CD4-positive, alpha-beta T cell treated with Interleukin-15 for 1 hour (primary cell): ENCODE measurements at places on chromosomes 12 and 14.

GRCh38 chr12:18054925-18055619 is 34.9 kb downstream of the RERGL start:
- DNase-seq: no peak

GRCh38 chr12:19012965-19013364 is 116.6 kb upstream of the PLEKHA5 start:
- no peak for DNase-seq

DNA sequence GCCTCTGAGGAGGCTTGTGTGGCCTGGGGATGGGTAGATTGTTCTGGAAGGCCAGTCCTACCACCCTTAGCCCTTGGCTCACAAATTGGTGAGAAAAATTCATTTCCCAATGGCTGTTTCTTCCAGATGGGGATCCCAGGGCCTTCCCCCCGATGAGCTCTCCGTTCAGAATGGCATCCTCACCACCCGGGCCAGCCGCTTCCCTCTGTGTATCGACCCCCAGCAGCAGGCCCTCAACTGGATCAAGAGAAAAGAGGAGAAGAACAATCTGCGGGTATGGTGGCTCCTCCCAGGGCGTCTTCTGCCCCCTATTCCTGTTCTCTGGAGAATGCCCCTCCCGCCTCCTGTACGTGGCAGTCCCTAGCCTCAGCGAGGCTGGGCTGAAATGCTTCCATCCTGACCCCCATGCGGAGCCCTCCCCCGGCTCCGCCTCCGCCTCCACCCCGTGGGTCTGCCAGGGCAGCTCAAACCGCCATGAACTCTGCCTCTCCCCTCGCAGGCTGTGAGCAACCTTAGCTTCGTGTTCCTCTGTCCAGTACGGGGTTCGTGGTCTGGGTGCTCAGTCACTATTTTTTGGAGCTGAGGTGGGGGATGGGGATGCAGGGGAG is 57.8 kb downstream of the CCDC92 start:
- DNase-seq: no peak

GRCh38 chr12:50110127-50110761 is 1.8 kb upstream of the COX14 start:
- no peak for DNase-seq

- DNase-seq: no peak
Observed at GRCh38 chr12:2544230-2544629, 250.5 kb upstream of the FKBP4 start.

GRCh38 chr12:80936642-80937390 is 918 bp downstream of the LIN7A start:
- DNase-seq: no peak

DNA sequence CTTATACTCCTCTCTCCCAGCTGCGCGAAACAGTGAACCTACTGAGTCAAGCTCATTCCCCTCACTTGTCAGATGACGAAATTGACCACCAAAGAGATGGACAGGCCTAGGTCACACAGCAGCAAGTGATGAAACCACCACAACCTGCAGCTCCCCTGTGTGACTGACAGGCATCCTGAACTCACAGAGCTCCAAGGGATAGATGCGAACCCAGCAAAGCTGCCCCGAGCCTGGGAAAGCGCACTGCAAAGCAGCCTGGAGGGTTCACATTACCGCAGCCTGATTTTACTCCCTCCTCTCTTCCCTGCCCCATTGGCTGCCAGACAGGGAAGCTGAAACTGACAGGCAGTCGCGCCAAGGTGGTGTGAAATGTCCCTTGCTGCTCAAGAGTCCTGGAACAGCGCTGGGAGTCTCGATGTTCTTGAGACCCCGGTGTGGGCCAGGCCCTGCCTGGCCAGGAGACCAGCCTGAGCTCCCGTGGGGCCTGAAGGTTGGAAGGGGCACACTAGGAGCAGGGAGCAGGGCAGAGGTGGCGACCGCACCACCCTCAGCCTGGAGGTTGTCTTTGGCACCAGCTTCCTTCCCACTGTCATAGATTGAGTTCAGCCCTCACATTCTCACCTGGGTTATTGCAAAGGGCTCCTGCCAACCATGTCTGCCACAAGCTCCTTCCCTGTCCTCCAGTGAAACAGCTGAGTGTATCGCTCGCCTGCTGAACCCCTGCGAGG is 36.3 kb downstream of the SNRNP35 start:
- DNase-seq: no peak

DNA sequence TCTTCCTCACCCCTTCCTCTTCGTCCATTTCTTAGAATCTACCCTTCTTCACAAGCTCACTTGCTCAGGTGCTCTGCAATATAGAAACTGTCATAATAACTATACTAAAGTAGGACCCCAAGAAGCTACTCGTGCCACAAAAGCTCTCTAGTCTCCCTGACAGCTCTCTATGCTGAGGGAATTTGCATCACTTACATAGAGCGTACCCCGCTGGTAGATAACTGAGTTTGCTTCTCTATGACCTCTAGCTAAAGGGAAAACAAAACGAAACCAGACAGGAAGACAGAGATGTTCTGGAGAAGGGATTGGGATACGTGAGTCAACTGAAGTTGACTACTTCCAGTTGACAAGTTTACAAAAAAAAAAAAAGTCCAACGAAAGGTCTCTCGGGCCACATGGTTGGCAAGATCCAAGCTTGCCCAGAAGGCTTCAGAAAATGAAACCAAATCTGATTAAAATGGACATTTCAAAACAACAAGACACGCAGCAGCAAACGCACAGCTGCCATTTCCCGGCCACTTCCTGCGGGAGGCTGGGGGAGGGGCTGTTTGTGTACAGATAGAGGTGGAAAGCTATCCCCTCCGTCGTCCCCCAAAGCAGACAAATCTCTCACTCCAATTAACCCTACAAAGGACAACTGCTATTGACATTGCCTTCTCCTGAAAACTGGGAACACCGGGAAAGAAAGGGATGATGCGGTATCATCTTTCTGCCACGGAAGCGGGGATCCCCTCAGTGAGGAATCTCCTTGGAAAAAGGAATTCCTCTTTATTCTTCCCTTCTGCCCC is 1.3 kb downstream of the BAZ2A start:
- peak; percentile 75 for DNase-seq
